ENCODE measurements at places on chromosomes 4 and X.

GRCh38 chrX:43718546-43718945, 62.4 kb downstream of the MAOA start:
- DNase-seq, result no peak

DNA sequence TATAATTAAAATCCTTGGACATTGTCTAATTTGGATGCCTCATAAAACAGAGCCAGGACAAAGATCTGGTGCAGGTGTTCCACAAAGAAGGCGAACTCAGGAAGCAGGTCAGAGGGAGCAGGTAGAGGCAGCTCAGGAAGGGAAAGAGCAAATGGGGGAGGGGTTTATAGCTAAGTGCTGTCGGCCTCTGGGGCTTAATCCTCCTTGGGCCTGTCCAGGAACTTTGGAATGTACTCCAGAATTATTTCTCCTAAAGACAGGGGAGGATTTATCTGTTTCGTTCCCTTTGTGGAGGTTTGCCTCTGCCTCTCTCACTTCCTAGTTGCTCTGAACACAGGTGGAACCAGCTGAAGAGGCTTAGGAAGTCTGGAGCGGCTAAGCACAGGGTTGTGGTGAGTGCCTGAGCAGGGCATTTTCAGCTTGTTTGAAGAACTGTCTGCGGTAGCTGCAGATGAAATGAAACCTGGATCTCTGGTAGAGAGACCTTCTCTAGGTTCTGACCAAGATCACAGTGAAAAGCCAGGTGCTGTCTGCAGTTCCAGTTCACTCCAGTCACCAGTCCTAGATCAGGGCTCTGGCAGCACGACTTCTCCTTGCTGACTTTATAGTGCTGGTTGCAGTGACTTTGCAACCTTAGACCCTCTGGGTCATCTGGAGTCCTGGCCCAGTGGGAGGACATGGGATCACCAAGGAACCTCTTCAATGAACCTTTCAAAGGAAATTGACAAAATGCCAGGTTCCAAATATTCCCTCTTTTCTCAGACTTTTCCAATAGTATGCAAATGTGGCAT, 519.2 kb downstream of the PCDH10 start:
- DNase-seq, result peak; percentile 47

GRCh38 chr4:168859888-168860694, 150.0 kb downstream of the CBR4 start:
- DNase-seq, result no peak

GRCh38 chr4:11529625-11530201, 101.0 kb upstream of the HS3ST1 start:
- no peak for DNase-seq

GRCh38 chr4:70630162-70630561, 1.6 kb downstream of the ENAM start:
- DNase-seq, result no peak

- DNase-seq, result no peak
These were observed 3.5 kb downstream of the EDA2R start for GRCh38 chrX:66635360-66635759.

- DNase-seq, result no peak
These were observed 194.0 kb upstream of the MAB21L2 start for GRCh38 chr4:150387981-150388380.

GRCh38 chr4:137524725-137525369, 7.4 kb downstream of the PCDH18 start:
- no peak for DNase-seq

DNA sequence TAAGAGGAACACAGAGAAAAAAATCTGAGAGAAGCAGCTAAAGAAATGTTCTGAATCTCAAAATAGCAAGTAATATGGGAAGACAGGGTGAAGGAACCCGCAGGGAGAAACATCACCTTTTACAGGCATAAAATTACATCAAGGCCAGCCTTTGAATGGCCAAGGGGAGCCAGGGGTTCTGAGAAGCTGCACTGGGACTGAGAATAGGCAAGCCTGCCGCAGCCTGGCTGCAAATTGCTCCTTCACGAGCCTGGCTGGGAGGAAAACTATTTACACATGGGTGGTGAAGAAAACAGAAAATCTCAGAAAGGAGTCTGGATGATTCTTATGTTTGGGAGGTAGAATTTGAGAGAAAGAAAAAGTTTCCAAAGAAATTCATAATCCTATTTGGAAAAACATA, 74.5 kb upstream of the QRFPR start:
- DNase-seq, result no peak

- no peak for DNase-seq
These were observed 31.0 kb upstream of the SOD3 start for GRCh38 chr4:24764345-24764744.

- no peak for DNase-seq
These were observed 26.0 kb upstream of the SETD7 start for GRCh38 chr4:139582044-139582443.

- no peak for DNase-seq
These were observed 43.2 kb upstream of the CCDC149 start for GRCh38 chr4:24956091-24956490.

GRCh38 chr4:78214078-78214477, 157.0 kb downstream of the FRAS1 start:
- DNase-seq, result no peak

GRCh38 chr4:153466949-153467896, 1.1 kb downstream of the TMEM131L start:
- peak; percentile 67 for DNase-seq

GRCh38 chrX:46547857-46548256, 2.6 kb upstream of the ZNF674 start:
- no peak for DNase-seq

DNA sequence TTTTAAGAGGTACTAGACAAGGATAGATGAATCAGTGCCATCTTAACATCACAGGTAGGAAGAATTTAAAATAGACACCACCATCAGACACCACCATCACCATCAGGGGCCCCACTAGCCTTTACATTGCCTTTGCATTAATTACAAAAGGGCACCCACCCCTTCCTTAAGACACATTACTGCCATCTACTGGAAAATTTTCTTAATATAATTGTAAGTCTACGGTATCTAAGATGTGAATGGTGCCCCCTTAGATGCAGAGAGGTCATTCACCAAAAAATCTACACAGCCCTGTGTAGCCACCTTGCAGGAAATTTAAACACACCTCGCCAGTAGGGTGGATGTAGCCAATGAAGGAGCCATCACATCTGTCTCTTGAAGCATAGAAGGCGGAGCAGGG, 184.1 kb downstream of the MID1IP1 start:
- no peak for DNase-seq

GRCh38 chrX:131917588-131917987, 105.5 kb upstream of the STK26 start:
- DNase-seq, result no peak

DNA sequence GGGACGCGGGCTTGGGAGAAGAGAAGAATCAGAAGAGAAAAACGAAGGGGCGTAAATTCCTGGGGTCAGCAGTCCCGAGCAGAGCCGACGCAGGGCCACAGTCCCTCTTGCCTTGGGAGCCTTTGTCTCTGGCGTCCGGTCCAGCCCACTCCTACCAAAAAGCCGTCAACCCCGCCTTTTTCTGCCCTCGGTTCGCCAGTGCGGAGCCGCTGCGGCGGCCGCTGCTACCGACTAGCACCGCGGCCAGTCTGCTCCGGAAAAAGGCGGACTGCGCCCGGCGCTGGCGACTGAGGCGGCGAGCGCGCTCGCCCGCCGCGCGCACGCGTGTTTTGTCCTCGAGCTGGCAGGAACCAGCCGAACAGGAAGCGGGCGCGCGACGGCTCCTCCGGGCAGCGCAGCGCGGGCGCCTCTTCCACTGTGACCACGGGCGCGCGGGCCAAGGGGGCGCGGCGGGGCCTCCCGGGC, 502 bp downstream of the HNRNPDL start:
- no peak for DNase-seq

GRCh38 chrX:38045538-38046096, 39.3 kb downstream of the SYTL5 start:
- no peak for DNase-seq

Data from DMS153 (cell line).